ENCODE measurements at places on chromosomes 7 and 10.
A peak's percentile ranks its signal among the peaks of the same experiment; 100 is the strongest.

DNA sequence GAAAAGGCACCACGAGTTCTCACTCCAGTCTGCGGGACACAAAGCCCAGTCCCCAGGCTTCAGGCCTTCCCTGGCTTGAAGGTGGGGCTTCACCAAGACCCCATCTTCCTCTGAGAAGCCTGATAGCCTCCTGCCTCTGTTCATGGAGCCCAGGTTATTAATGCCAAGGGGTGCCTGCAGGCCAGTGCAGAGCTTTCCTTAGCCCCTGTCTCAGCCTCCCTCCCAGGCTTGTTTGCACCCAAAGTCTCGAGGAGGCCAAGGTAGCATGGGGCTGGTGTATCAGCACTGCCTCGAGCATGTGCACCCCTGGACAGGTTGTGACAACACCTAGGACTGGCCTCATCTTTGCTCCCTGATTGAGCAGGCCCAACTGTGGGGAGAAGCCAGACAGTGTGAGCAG is 108.1 kb upstream of the PCDH15 start:
- no peak for DNase-seq

DNA sequence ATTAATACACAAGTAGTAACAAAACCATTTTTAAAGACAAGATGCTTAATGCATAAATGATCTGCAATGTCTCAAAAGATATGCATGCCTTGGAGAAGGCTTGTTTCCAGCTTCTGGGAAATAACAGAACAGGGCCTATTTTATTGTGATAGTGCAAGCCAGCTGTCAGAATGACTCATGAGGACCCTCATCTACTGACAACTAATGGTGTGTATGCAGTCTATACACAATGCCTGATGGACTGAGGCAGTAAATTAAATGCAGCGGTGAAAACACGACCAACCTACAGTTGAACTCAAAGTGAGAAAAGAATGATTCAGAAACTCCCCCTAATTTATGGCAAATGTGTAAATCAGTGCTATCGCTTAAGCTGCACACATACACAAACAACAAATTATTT is 46.3 kb downstream of the VPS41 start:
- no peak for DNase-seq

DNA sequence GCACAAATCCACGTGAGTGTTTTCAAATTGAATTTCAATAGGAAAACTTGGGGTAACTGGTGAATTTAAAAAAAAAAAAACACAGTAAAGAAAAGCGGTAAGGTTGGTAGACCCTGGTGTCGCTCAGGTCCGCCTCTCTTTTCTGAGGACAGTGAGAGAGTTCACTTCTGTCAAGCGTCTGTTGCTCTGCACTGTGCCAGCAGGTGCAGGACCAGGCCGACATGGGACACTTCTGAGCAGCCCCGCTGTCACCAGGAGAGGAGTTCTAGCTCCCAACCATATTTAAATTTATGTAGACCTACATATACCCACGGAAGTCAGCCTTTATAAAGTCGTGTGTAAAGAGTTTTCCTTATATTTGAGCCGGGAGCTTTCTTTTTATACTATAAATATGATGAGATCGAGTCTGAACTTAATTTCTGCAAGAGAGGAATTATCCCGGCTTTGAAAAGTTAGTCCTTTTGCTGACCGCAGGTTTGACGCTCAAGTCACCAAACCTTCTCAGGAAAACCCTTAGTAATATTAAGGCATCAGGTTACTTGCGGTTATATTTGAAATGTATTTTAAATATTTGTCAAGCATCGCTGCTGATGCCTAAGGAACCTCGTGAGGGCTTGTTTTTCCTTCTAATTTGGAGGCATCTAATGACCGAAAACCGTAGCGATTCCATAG is 531 bp downstream of the IKZF1 start:
- no peak for DNase-seq

DNA sequence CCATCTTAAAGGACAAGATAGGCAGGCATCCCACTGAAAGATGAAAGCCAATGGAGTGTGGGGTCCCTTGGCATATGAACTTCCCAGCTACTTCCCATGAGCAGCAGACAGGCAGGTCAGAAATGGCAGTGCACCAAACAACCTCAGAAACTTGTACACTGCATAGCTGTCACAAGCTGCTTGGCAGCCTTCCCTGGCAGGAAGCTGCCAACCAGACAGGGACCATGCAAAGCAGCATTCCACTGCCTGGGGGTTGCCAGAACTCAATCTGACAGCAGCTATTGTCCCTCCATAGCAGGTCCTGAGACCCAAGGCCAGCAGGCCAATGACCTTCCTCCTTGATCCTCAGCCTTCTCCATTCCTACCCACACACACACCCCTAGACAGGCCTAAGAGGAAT is 139.5 kb downstream of the PLCE1 start:
- peak; percentile 55 for DNase-seq

DNA sequence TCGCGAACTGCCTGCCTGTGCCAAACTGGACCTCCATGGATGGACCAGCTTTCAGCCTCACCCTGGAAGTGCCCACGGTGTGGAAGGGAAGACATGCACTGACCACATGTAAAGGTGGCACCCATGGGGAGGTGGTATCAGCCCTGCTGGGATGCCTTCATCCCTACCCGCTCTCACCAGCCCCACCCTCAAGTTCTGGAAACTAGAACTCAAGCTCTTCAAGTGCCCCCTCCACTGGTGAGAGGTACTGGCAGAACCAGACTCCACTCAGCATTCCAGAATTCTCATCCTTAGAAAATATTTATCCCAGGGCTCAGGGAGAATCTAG is 5.9 kb downstream of the ZNF488 start:
- DNase-seq = no peak

DNA sequence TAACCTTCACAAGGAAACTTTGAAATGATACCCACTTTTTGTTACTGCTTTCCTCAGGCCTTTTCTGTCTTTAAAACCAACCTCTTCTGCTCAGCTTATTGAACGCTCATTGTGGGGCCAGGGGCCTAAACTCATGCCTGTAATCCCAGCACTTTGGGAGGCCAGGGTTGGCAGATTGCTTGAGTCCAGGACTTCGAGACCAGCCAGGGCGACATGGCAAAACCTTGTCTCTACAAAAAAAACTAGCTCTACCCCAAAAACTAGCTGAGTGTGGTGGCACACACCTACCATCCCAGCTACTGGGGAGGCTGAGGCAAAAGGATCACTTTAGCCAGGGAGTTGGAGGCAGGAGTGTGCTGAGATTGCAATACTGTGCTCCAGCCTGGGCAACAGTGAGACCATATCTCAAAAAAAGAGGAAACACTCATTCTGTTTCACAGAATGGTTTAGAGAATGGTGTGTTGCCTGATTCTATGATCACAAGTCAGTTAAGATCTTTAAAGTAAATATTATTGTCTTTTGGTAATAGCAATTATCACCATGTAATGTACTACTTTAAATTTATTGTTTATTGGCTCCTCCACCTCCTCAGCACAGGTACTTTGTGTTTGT is 51.1 kb downstream of the KCTD7 start:
- DNase-seq = no peak

DNA sequence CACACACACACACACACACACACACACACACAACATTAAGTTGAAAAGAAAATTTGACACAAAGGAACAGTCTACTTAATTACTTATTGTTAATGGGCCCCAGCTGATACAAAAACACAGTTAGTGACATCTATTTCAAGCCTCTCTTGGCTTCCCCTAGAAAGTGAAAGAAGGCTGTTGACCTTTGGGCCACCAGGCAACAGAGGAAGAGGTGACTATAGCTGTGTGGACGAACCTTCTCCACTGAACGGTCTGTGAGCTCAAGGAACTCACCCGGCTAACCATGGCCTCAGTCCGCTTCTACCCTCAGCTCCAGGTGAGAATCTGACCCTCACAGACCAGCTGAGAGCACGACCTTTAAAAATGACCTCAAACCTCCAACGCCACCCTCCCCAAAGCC is 32.9 kb upstream of the CALN1 start:
- DNase-seq = no peak

DNA sequence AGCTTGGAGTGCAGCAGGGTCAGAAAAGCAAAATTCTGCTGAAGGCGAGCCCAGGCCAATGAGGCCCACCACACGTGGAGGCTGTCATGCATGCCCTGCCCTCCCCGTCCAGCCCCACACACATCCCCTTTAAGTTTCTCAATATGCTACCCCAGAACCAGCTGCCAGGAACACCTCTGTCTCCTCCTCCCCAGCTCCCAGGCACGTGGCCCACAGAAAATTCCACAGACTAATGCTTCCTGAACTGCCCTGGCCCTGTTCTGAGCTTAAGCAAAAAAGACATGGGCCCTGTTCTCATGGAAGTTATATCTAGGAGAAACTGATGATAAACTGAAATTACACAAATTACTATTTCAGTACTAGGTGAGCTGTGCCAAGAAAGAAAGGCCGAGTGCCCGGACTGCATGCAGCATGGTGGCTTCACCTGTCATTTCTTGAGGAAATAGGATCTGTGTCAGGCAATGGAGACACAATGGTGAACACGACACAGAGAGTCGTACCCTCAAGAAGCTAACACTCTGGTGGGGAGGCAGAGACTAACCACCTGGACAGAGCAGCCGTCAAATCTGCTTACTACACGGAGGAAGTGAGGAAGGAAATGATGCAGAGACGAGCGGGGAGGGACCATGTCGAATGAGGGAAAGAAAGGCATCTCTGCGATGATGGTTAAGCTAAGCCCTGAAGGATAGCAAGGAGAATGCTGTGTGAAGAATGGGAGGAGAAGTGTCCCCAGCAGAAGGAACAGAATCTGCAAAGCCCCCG is 44.5 kb downstream of the PODXL start:
- DNase-seq = no peak

- no peak for DNase-seq
Observed at GRCh38 chr7:147569116-147569913, 1021.3 kb upstream of the C7orf33 start.

- DNase-seq = no peak
Observed at GRCh38 chr7:494259-494687, 25.4 kb downstream of the PDGFA start.

DNA sequence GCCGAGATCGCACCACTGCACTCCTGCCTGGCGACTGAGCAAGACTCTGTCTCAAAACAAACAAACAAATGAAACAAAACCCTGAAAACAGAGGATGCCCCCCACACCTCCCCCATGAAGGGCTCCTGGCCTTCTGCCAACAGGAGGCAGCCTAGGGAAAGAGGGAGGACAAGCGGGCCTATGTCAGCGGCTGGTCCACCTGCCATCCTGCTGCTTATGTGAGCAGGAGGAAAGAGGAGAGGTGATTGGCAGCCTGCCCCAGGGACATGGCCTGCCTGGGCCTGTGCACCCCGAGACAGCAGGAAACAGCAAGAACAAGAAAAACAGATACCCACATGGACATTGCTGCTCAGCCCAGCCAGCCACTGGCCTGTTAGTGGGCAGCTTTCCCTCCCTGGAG is 9.1 kb upstream of the ZNF316 start:
- DNase-seq = no peak

DNA sequence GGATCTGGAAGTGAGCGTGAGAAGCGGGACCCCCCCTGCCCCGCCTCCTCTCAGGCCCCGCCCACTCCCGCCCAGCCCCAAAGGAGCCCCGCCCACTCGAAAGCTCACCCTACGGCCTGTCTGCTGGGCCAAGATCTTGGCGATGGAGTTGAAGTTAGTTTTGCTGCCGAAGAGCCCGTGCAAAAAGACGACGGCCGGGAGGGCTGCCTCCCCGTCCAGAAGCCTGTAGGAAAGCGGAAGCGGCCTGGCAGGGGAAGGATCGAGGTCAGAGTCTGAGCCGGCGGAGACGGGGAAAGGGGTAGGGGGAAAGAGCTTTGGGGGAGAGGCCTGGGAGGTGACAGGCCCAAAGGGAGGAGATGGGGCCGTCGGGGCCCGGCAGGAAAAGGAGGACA is 386 bp downstream of the ABHD11 start:
- no peak for DNase-seq

GRCh38 chr7:21106296-21106732 is 319.6 kb upstream of the SP8 start:
- no peak for DNase-seq

DNA sequence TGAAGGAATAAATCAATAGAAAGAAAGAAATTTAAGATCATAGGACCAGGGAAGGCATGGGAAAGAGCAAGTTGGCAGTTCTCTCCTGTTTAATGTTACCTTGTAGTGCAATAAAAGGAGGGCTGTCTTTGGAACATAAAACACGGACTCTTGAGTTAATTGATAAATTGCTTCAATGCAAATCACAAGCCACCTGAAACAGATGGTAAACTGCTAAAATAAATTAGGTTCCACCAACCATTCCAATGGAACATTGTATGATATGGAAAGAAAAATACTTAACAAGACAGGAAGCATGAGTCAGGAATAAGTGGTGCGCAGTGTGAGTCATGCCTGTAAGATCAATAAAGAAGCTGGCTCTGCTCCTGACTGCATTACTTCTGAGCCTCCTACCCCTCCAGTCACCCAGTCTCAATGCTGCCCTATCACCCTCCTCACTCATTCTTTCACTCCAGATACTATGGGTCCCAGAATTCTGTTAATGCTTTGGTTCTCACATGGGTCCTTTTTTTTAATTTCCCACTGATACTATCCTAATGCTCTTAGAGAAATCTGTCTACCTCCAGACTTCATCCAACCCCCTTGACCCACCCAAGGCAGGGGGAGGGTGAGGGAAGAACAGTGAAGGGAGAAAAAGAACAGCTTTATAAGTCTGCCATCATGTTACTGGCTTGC is 78.9 kb downstream of the LRRC17 start:
- DNase-seq = peak; percentile 86

DNA sequence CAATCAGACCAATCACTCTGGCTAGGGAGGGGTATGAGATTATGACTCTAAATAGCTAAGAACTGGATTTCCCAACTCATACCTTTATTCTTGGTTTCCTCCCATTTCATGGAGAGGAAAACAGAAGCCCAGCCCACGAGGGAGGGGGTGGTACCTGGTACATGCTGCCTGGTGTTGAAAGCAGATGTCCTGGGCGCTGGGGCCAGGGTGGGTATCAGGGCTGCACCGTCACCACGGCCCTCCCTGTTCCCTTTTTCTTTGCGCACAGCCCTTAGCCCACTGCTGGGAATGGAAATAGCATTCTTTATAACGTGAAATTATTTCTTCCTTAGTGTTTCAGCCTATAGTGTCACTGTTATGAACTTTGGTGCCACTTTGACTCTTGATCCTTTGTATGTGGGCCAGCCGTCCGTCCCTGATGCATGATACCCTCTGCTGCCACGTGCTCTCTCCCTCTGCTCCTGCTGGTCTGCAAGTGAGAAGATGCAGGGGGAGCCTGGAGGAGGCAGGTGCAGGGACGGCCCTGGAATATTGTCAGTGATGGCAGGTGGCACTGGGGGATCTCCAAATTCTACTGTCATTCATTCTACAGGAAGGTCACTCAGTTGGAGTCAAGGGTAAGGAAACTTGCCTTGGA is 158.5 kb downstream of the CDH23 start:
- DNase-seq = no peak

GRCh38 chr7:135620447-135620846 is 41.9 kb upstream of the STMP1 start:
- no peak for DNase-seq

GRCh38 chr10:101464599-101464998 is 110.6 kb downstream of the BTRC start:
- DNase-seq = no peak

DNA sequence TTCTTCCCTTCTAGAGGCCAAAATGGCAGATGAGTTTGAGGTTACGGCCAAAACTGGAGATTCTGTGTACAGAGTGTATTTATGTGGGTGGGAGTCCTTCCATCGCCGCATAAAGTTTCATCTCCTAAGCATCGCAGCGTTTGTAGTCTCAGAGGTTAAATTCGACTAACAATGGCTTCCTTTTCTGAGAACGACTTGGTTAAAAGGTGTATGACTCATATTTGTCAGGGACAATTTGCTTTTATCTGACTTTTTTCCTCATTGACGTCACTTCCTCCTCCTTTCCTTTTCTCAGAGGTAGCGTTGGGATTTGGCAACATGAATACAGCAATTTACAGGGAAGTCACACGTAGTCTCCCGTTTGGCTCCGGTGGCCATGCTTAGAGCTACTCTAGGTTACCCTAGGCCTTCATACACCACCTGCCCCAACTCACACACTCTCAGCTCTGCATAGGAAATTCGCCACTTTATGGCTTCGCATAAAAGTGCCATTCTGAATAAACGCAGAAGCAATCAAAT is 37.6 kb upstream of the TCF7L2 start:
- no peak for DNase-seq

Data from muscle of back (tissue), 13 donors.